ENCODE measurements at places on chromosomes 5 and 9. TPM values are rescaled to one million over a fixed set of nuclear protein-coding genes. Genes with fewer than 3 reads are reported as not detected.

SAXO1 gene
- 0.21 TPM for polyA plus RNA-seq

SLC6A7 gene
- 0.13 TPM for polyA plus RNA-seq

PDE8B gene
- polyA plus RNA-seq = 5.7 TPM

CDX1 gene
- polyA plus RNA-seq = 0.48 TPM

AK8 gene
- 3.7 TPM for polyA plus RNA-seq

SLCO4C1 gene
- 21.0 TPM for polyA plus RNA-seq

RC3H2 gene
- polyA plus RNA-seq = 39.9 TPM

GABRA1 gene
- polyA plus RNA-seq = not detected

PCDHA13 gene
- polyA plus RNA-seq = 0.05 TPM

PKN3 gene
- 15.6 TPM for polyA plus RNA-seq

NMUR2 gene
- polyA plus RNA-seq = 0.08 TPM

PCDHGA6 gene
- 8.9 TPM for polyA plus RNA-seq

KIF24 gene
- 6.8 TPM for polyA plus RNA-seq

EIF4E1B gene
- 0.11 TPM for polyA plus RNA-seq

SLC22A5 gene
- polyA plus RNA-seq = 32.2 TPM

WDR5 gene
- polyA plus RNA-seq = 42.1 TPM

HAVCR1 gene
- 3.3 TPM for polyA plus RNA-seq

FLT4 gene
- polyA plus RNA-seq = 23.6 TPM

PCDHA1 gene
- not detected for polyA plus RNA-seq

FRMD3 gene
- 22.8 TPM for polyA plus RNA-seq

F12 gene
- polyA plus RNA-seq = 19.8 TPM

DPH7 gene
- 74.0 TPM for polyA plus RNA-seq

CACFD1 gene
- 24.9 TPM for polyA plus RNA-seq

SPEF2 gene
- 68.3 TPM for polyA plus RNA-seq

TAF11L2 gene
- polyA plus RNA-seq = not detected

TTC23L gene
- polyA plus RNA-seq = 3.5 TPM

SLC22A4 gene
- 7.9 TPM for polyA plus RNA-seq

BTNL8 gene
- 0.18 TPM for polyA plus RNA-seq

MIGA2 gene
- 32.1 TPM for polyA plus RNA-seq

CBY3 gene
- 2.1 TPM for polyA plus RNA-seq

ASTN2 gene
- 15.5 TPM for polyA plus RNA-seq
